ENCODE measurements at places on chromosomes 16 and 17. TPM values are rescaled to one million over a fixed set of nuclear protein-coding genes. Genes with fewer than 3 reads are reported as not detected.

- peak; percentile 53 for DNase-seq
Observed at GRCh38 chr16:11329071-11329491, 16.2 kb upstream of the RMI2 start.

GRCh38 chr16:641326-642188 is at the start of gene MCRIP2:
MCRIP2 (plus strand) TSS chr16:641828; CDS start chr16:641992, 164 bp downstream.
- peak; percentile 45 for DNase-seq

The CCDC102A gene
- 16.5 TPM for total RNA-seq

The ABCA8 gene
- total RNA-seq, result not detected

DNA sequence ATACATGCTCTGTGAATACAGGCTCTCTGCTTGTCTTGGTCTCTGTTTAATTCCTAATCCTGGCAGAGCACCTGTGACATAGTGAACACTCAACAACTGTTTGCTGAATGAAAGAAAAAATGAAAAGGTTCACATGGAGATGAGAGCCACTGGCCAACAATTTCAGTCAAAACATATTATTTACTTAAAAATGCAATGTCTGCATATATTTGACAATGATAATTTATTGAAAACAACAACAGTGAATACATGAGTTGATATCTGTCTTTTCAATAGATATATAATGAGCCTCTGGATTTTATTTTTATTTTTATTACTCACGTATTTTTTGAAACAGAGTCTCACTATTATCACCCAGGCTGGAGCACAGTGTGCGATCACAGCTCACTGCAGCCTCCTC is 136.6 kb downstream of the CDH13 start:
- DNase-seq, result no peak

GRCh38 chr17:58232707-58233156 is 5.7 kb upstream of the LPO start:
- peak; percentile 73 for DNase-seq

GRCh38 chr16:85353839-85354685 is 241.8 kb upstream of the CIBAR2 start:
- no peak for DNase-seq

The RAB11FIP4 gene
- total RNA-seq, result 2.6 TPM

The WNT9B gene
- total RNA-seq, result not detected

The C1QTNF1 gene
- 6.5 TPM for total RNA-seq

The OR1F1 gene
- not detected for total RNA-seq

Measured in A172 (cell line).